Tibial nerve (tissue), 4 donors: ENCODE measurements at places on chromosomes 13 and 19. TPM values are rescaled to one million over a fixed set of nuclear protein-coding genes. Genes with fewer than 3 reads are reported as not detected.

- H3K4me1 ChIP-seq = no peaks in the 10 kb centered on the region
- H3K36me3 ChIP-seq = no peaks in the 10 kb centered on the region
- H3K27ac ChIP-seq = no peak overlapping the region
- no peak overlapping the region for H3K4me3 ChIP-seq
Measured at GRCh38 chr13:60080850-60081249, 82.9 kb downstream of the DIAPH3 start.

ATP4A gene
- total RNA-seq = not detected

GRCh38 chr13:21853779-21854178, 182.9 kb downstream of the FGF9 start:
- DNase-seq = no peak
- no peaks in the 10 kb centered on the region for H3K27me3 ChIP-seq
- no peaks in the 10 kb centered on the region for H3K36me3 ChIP-seq

ZNF577 gene
- 27.6 TPM for total RNA-seq

IL17D gene
- total RNA-seq = 3.3 TPM

GRCh38 chr13:43133792-43134191, 110.4 kb downstream of the DNAJC15 start:
- no peaks in the 10 kb centered on the region for H3K36me3 ChIP-seq
- H3K4me1 ChIP-seq = no peaks in the 10 kb centered on the region
- DNase-seq = no peak
- H3K4me3 ChIP-seq = no peak overlapping the region

CYP2F1 gene
- not detected for total RNA-seq

GRCh38 chr19:1488282-1488601, 1.9 kb downstream of the PCSK4 start:
- DNase-seq = no peak
- no peaks in the 10 kb centered on the region for H3K36me3 ChIP-seq
- no peak overlapping the region for H3K4me3 ChIP-seq
- peaks cover 12% of the 10 kb centered on the region for H3K4me1 ChIP-seq

- no peak overlapping the region for H3K4me3 ChIP-seq
- DNase-seq = no peak
- H3K4me1 ChIP-seq = peaks cover 96% of the 10 kb centered on the region
- H3K27ac ChIP-seq = peak overlapping the region; percentile 31
- no peaks in the 10 kb centered on the region for H3K36me3 ChIP-seq
- no peaks in the 10 kb centered on the region for H3K27me3 ChIP-seq
Measured at GRCh38 chr19:13004273-13004672, 9.0 kb downstream of the NFIX start.

DNA sequence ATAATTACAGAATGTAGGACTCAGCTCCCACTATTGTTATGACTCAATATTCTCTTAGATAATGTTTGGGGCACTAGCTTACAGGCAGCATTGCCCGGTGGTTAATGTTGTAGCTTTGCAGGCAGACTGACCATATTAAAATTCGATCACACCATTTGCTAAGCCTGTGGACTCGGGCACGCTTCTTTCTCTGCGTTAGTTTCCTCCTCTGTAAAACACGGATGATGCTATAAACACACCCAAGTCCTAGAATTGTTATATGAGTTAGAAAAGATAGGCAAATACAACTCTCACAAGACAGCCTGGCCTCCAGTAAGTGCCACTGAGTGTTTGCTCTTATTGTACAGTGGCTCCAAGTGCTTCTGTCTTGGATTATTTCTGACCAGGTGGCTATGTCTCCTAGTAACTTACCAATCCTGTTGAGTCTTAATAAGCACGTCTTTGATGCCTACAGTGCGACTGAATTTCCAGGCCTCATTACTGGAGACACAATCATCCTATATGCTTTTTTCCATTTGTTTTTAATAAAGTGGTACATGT, 50.0 kb upstream of the ALOX5AP start:
- H3K4me1 ChIP-seq = no peaks in the 10 kb centered on the region
- no peak overlapping the region for H3K4me3 ChIP-seq
- DNase-seq = no peak
- H3K36me3 ChIP-seq = no peaks in the 10 kb centered on the region
- H3K27ac ChIP-seq = no peak overlapping the region
- no peaks in the 10 kb centered on the region for H3K27me3 ChIP-seq

DNA sequence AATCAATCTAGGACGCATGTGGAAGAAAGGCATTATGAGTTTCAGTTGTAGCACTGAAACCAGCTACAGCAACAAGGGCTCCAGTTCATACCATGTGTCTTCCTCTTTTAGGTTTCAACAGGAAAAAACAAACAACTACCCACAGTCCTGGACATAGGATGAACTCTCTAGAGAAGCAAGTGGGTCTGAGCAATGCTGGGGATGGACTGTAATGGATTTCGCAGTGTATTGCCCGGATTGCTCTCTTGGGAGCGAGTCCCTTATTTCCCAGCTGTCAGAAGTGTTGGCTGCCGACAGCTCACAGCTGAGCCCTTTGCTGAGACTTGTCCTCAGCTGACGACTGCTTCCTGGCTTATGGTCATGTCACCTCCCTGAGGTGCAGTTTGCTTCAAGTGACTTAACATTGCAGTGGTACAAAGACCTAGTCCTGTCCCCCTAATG, 12.1 kb upstream of the MYCBP2 start:
- no peak overlapping the region for H3K4me3 ChIP-seq
- H3K27me3 ChIP-seq = no peaks in the 10 kb centered on the region
- no peaks in the 10 kb centered on the region for H3K4me1 ChIP-seq
- no peaks in the 10 kb centered on the region for H3K36me3 ChIP-seq
- peak overlapping the region; percentile 62 for H3K27ac ChIP-seq

DNA sequence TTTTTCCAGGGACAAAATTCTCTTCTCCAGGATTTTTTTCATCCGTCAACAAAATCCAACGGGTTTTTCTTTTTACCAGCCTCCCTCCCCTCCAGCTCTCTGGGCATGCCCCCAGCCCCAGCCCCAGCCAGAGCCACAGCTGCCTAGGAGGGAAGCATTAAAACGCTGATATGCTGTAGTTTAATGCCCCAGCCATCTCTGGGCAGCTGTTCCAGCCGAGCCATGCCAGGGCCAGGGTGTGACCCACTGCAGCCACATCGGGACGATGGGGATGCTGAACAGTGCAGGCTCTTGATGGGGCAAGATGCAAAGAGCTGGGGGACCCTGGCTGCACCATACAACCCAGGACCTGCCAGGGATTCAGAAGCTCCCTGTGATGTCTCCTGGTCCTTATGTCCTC, 32.1 kb downstream of the TSHZ3 start:
- H3K27me3 ChIP-seq = no peaks in the 10 kb centered on the region
- H3K4me1 ChIP-seq = peaks cover 54% of the 10 kb centered on the region
- H3K27ac ChIP-seq = peak overlapping the region; percentile 73
- H3K36me3 ChIP-seq = no peaks in the 10 kb centered on the region
- H3K4me3 ChIP-seq = no peak overlapping the region
- DNase-seq = no peak

- DNase-seq = no peak
- peak overlapping the region; percentile 33 for H3K27ac ChIP-seq
- no peaks in the 10 kb centered on the region for H3K4me1 ChIP-seq
- H3K36me3 ChIP-seq = no peaks in the 10 kb centered on the region
Measured at GRCh38 chr13:108214441-108215271, 680 bp downstream of the LIG4 start.

- no peaks in the 10 kb centered on the region for H3K27me3 ChIP-seq
- peak overlapping the region; percentile 99 for H3K27ac ChIP-seq
- H3K4me3 ChIP-seq = no peak overlapping the region
- peaks cover 66% of the 10 kb centered on the region for H3K4me1 ChIP-seq
Measured at GRCh38 chr19:2167896-2168618, 4.3 kb downstream of the DOT1L start.

- H3K4me3 ChIP-seq = no peak overlapping the region
- no peaks in the 10 kb centered on the region for H3K27me3 ChIP-seq
- no peak for DNase-seq
- no peak overlapping the region for H3K27ac ChIP-seq
- no peaks in the 10 kb centered on the region for H3K4me1 ChIP-seq
Measured at GRCh38 chr19:28130066-28130511, 1082.9 kb downstream of the UQCRFS1 start.

DNM2 gene
- total RNA-seq = 220 TPM

UNC13A gene
- total RNA-seq = 0.21 TPM

SLITRK5 gene
- 6.1 TPM for total RNA-seq

DNA sequence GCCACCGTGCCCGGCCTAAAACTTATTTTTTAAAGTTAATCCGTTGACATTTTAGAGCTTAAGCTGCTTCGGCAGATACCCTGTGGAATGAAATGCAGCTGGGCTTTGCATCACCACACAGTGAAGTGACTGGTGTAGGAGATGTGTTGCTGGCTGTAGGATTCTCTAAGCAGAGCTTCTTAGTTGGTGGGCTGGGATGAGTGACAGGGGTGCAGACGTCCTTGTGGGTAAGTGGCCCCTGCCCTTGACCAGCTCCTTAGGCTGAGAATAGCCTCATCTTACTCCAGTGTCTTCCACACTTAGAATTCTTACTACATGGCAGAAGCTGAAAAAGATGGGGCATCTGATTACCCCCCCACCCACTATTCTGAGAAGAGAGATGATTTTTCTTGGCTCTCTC, 11.6 kb downstream of the GATAD2A start:
- H3K4me1 ChIP-seq = peaks cover 52% of the 10 kb centered on the region
- H3K27me3 ChIP-seq = no peaks in the 10 kb centered on the region
- H3K36me3 ChIP-seq = no peaks in the 10 kb centered on the region
- DNase-seq = no peak

GRCh38 chr19:14361824-14362223, 19.4 kb upstream of the ADGRE5 start:
- no peak overlapping the region for H3K4me3 ChIP-seq
- peaks cover 7% of the 10 kb centered on the region for H3K4me1 ChIP-seq
- no peak for DNase-seq
- no peaks in the 10 kb centered on the region for H3K36me3 ChIP-seq
- no peak overlapping the region for H3K27ac ChIP-seq
- no peaks in the 10 kb centered on the region for H3K27me3 ChIP-seq

SYT5 gene
- total RNA-seq = not detected

CDX2 gene
- not detected for total RNA-seq

DNA sequence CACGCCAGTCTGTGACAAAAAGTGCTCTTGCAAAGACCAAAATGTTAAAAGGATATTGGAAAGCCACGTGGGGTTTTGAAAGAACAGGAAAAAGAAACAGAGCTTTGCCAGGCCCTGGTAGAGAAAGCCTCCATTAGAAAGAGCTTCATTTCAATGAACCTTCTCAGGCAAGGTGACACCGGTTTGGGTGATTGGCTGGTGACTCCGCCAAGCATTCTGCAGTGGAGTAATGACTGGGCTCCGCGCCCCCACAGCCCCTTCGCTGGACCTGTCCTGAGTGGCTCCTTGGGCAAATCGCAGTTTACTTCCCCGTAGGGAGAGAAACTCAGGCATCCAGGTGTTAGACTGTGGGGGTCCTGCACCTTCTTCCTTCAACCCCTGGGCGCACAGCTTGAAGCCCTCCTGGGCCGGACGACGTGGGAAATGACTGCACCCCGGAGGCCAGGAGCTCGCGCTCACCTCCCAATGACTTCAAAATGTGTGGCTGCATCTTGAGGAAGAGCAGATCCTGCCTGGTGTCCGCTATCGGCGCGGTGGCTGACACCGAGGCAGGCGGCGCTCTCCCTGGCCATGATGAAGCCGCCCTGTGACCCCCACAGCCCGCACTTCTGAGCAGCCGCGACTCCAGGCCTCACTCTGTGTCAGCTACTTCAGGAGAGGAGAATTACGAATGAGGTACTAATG, 444.6 kb upstream of the SGCG start:
- DNase-seq = no peak
- no peaks in the 10 kb centered on the region for H3K36me3 ChIP-seq
- H3K27ac ChIP-seq = no peak overlapping the region
- H3K4me1 ChIP-seq = no peaks in the 10 kb centered on the region
- H3K4me3 ChIP-seq = no peak overlapping the region

- no peaks in the 10 kb centered on the region for H3K27me3 ChIP-seq
- no peak overlapping the region for H3K27ac ChIP-seq
- peaks cover 41% of the 10 kb centered on the region for H3K4me1 ChIP-seq
- no peak overlapping the region for H3K4me3 ChIP-seq
- no peaks in the 10 kb centered on the region for H3K36me3 ChIP-seq
- DNase-seq = no peak
Measured at GRCh38 chr13:98298599-98298998, 121.5 kb upstream of the RNF113B start.

GRCh38 chr19:5542665-5543064, 25.1 kb downstream of the TINCR start:
- DNase-seq = no peak
- no peaks in the 10 kb centered on the region for H3K4me1 ChIP-seq
- H3K36me3 ChIP-seq = no peaks in the 10 kb centered on the region
- no peak overlapping the region for H3K27ac ChIP-seq

DNA sequence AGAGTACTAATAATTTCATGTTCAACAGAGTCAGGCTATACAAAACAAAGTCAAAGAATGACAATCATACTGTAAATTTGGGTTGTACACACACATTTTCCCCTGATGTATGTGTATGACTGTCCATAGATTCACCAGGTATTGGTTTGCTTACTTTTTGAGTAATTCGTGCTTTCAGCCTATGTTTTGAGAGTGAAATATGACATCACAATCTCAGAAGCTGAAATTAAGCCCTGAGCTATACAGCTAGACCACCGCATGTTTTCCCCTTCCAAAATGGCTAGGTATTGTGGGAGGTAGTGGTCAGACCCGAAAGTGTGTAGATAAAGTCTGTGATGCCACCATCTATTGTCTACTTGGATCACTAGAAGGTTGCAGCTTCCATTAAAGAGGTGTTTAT, 102.8 kb downstream of the KATNAL1 start:
- H3K4me3 ChIP-seq = no peak overlapping the region
- DNase-seq = no peak
- no peak overlapping the region for H3K27ac ChIP-seq
- H3K36me3 ChIP-seq = no peaks in the 10 kb centered on the region

PDX1 gene
- total RNA-seq = not detected

- H3K4me1 ChIP-seq = no peaks in the 10 kb centered on the region
- DNase-seq = peak; percentile 33
- no peaks in the 10 kb centered on the region for H3K27me3 ChIP-seq
- H3K27ac ChIP-seq = no peak overlapping the region
Measured at GRCh38 chr19:35318679-35319448, 10.1 kb upstream of the CD22 start.

CEACAM8 gene
- total RNA-seq = not detected

GRCh38 chr13:45339867-45340266, 1.1 kb downstream of the TPT1 start:
- peaks cover 19% of the 10 kb centered on the region for H3K36me3 ChIP-seq
- H3K27ac ChIP-seq = peak overlapping the region; percentile 100
- no peaks in the 10 kb centered on the region for H3K27me3 ChIP-seq
- peak overlapping the region; percentile 100 for H3K4me3 ChIP-seq
- H3K4me1 ChIP-seq = peaks cover 5% of the 10 kb centered on the region
- DNase-seq = no peak

DNA sequence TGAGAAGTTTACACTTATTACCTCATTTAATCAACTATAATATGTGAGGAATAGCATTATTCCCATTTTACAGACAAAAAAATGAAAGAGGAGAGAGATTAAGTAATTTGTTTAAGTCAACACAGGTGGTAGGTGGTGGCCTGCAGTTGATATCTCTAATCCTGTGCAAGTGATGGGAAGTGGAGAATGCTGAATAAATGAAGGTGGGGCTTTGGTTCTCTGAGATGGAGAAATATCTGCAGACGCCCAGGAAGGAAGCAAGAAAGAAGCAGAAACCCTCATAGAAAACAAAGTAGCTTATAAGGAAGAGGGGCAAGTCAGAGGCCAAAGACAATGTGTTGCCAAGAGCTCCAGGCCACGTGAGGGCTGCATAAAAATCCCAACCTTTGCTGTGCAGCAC, 274.3 kb downstream of the NHLRC3 start:
- no peak overlapping the region for H3K4me3 ChIP-seq
- no peak for DNase-seq
- H3K27ac ChIP-seq = no peak overlapping the region
- H3K4me1 ChIP-seq = no peaks in the 10 kb centered on the region
- H3K27me3 ChIP-seq = no peaks in the 10 kb centered on the region

RXFP2 gene
- not detected for total RNA-seq
